DND-41 (cell line): ENCODE measurements at places on chromosomes 3 and 15.

DNA sequence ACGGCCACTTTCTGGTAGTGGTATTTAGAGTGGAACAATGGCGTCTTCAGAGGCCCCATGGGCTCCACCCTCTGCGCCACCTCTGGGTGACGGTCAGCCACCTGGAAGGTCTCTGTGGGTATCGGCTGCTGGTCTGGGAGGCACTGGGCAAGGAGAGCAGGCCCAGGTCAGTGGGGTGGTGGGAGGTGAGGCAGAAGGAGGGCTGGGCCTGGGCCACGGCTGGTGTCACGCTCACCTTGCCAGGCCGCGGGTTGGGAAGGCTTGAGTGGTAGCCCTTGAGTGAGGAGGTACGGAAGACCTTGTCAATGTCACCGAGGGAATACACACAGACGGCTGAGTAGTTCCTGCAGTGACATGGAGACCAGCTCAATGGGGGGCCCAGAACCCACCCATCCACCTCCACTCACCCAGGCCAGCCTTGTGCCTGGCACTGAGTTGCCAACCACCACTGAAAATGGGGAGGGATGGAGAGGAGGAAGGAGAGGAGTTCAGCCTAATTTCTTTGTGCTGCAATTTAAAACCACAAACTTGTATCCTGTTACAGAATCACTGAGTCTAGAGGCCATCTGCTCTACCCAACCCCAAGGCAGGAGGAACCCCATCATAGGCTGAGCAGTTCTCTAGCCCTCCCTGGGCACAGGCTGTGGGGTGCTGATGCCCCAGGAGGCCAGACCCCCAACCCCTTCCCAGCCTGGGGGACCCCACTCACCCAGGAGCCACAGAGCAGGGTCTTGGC is 19.0 kb downstream of the SEMA7A start:
- DNase-seq: no peak
- no peak overlapping the region for H3K4me3 ChIP-seq
- H3K36me3 ChIP-seq: peaks cover 68% of the 10 kb centered on the region
- peaks cover 17% of the 10 kb centered on the region for H3K4me1 ChIP-seq

GRCh38 chr3:119662604-119663373 is 2.4 kb upstream of the POPDC2 start:
- H3K36me3 ChIP-seq: peaks cover 4% of the 10 kb centered on the region; the same call in 1 of the 2 replicates
- H3K4me1 ChIP-seq: no peaks in the 10 kb centered on the region
- DNase-seq: no peak
- H3K27me3 ChIP-seq: no peaks in the 10 kb centered on the region

GRCh38 chr3:127206154-127206553 is 13.2 kb downstream of the PRR23E start:
- no peak overlapping the region for H3K4me3 ChIP-seq
- H3K27me3 ChIP-seq: no peaks in the 10 kb centered on the region
- H3K36me3 ChIP-seq: no peaks in the 10 kb centered on the region
- no peak overlapping the region for H3K27ac ChIP-seq

- H3K27me3 ChIP-seq: no peaks in the 10 kb centered on the region
- H3K4me3 ChIP-seq: no peak overlapping the region
- peaks cover 27% of the 10 kb centered on the region for H3K4me1 ChIP-seq
Observed at GRCh38 chr3:154970797-154971196, 109.3 kb upstream of the MME start.

DNA sequence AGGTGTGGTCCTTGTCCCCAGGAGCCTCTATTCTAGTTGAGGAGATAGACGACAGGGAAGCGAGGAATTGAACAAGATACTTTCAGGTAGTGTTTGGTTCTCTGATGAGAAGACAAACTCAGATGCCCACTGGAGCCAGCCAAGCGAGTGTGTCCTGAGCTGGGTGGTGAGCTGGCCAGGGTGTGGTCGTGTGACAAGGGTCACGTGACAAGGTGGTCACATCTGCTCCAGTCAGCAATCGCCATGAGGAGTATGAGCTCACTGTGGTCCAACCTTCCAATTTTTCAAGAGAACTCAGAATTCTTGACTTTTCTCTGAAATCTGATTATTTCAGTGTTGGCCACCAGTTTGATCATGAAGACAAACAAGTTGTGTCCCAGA is 39.5 kb downstream of the SLC6A6 start:
- H3K36me3 ChIP-seq: peaks cover 27% of the 10 kb centered on the region
- DNase-seq: no peak
- H3K4me1 ChIP-seq: no peaks in the 10 kb centered on the region
- H3K27ac ChIP-seq: no peak overlapping the region
- H3K27me3 ChIP-seq: no peaks in the 10 kb centered on the region

DNA sequence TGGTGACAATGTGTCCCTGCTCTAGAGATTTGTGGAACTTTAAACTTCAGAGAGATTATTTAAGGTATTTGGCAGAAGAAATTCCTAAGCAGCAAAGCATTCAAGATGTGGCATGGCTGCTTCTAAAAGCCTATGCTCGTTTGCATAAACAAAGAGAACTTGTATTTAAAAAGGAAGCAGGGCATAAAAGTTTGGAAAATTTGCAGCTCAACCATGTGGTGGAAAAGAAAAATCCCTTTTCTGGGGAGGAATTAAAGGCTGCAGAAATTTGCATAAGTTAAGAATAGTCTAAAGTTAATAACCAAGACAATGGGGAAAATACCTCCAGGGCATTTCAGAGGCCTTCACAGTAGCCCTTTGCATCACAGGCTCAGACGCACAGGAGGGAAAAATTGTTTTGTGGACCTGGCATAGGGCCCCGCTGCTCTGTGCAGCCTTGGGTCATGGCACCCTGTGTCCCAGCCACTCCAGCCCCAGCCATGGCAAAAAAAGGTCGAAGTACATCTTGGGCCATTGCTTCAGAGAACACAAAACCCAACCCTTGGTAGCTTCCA is 1109.1 kb downstream of the OTOL1 start:
- DNase-seq: no peak
- H3K4me1 ChIP-seq: peaks cover 22% of the 10 kb centered on the region
- H3K27ac ChIP-seq: peak overlapping the region; percentile 30
- no peak overlapping the region for H3K4me3 ChIP-seq

DNA sequence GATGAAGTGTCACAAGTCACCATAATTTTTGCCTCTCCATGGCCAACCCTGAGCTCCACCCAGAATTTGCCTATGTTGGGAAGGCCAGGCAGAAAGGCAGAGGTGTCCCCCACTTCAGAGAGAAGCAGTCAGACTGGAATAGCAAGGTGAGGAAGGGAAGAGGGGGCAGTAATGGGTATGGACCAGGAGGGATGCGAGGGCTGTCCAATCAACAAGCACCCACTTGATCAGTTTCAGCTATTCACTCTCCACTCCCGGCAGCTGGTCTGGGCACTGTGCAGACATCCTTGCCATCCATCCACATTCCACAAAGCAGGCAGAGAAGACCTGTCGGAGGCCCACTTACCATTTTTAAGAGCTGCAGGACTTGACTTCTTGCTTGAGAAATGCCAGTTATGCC is 43.5 kb upstream of the CTNNB1 start:
- H3K27me3 ChIP-seq: peaks cover 8% of the 10 kb centered on the region
- no peaks in the 10 kb centered on the region for H3K4me1 ChIP-seq
- no peaks in the 10 kb centered on the region for H3K36me3 ChIP-seq
- H3K4me3 ChIP-seq: no peak overlapping the region
- DNase-seq: no peak
- no peak overlapping the region for H3K27ac ChIP-seq

GRCh38 chr15:38746211-38746610 is 181.6 kb upstream of the RASGRP1 start:
- no peak for DNase-seq
- H3K4me3 ChIP-seq: no peak overlapping the region
- no peaks in the 10 kb centered on the region for H3K27me3 ChIP-seq
- no peaks in the 10 kb centered on the region for H3K36me3 ChIP-seq

- no peak overlapping the region for H3K27ac ChIP-seq
- H3K4me3 ChIP-seq: no peak overlapping the region
- no peak for DNase-seq
- H3K27me3 ChIP-seq: peaks cover 11% of the 10 kb centered on the region
- H3K4me1 ChIP-seq: no peaks in the 10 kb centered on the region
- H3K36me3 ChIP-seq: no peaks in the 10 kb centered on the region
Observed at GRCh38 chr15:65993762-65994161, 124.5 kb downstream of the RAB11A start.

DNA sequence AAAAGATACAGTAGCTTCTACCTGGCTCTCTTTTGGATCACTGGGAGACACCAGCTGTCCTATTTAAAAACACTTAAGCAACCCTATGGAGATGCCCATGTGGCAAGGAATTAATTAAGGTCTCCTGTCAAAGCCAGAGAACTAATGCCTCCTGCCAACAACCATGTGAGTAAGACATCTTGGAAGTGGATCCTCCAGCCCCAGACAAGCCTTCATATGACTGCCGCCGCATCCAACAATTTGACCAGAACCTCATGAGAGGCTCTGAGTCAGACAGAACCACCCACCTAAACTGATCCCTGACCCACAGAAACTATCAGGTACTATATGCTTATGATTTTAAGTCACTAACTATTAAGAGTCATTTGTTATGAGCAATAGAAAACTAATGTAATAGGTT is 22.3 kb downstream of the IFT80 start:
- no peak overlapping the region for H3K27ac ChIP-seq
- H3K4me3 ChIP-seq: no peak overlapping the region
- H3K4me1 ChIP-seq: no peaks in the 10 kb centered on the region
- H3K27me3 ChIP-seq: no peaks in the 10 kb centered on the region
- no peak for DNase-seq
- H3K36me3 ChIP-seq: peaks cover 41% of the 10 kb centered on the region

- no peak overlapping the region for H3K4me3 ChIP-seq
- DNase-seq: no peak
- no peaks in the 10 kb centered on the region for H3K27me3 ChIP-seq
Observed at GRCh38 chr3:30655187-30655812, 48.9 kb downstream of the TGFBR2 start.

DNA sequence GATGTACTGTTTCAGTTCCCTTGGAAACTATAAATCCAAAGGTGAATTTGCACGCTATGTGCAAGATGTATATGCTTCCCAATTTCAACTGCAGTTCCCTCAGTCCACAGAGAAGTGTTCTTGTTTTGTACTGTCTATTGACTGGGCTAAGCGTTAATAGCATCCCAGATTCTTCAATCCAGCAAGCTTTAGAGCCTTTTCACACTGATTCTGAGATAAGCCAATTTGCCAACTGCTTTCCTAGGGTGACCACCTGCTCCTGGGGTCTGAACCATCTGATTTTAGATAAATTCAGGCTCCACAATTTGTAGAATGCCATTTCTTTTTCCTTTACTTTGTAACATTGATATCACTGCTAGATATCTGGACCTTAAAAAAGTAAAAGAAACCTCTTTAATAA is 340.1 kb downstream of the PTPRG start:
- no peak overlapping the region for H3K4me3 ChIP-seq
- no peaks in the 10 kb centered on the region for H3K4me1 ChIP-seq
- no peaks in the 10 kb centered on the region for H3K27me3 ChIP-seq
- DNase-seq: no peak
- no peak overlapping the region for H3K27ac ChIP-seq

DNA sequence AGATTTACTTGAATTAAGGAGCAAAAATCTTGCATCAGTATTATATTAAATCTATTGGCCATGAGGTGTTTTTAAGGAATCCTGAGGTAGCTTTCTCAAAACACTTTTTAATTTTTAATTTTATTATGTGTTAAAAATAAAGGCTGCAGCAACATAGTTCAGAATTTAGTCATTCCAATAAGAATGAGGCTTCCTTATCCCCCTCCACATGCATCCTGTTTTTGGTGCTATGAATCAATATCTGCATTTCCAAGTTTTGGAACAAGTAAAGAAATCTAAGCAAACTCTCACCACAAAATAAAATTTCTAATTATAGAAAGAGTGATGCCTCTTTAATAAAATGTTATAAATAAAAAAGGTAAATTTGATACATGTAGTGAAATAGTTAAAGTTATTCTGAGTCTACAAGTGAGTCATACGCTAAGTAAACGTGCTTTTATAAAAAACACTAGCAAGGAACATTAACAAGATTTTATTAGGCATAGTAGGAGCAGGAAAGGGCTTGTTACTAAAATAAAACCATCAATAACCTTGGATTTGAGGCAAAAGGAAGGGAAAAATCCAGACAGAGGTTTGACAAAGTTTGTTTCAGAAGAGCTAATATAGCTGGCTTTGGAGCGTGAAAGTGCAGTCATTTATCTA is 1218.0 kb downstream of the NSUN3 start:
- no peaks in the 10 kb centered on the region for H3K27me3 ChIP-seq
- no peak overlapping the region for H3K27ac ChIP-seq
- no peaks in the 10 kb centered on the region for H3K4me1 ChIP-seq
- no peak overlapping the region for H3K4me3 ChIP-seq
- no peaks in the 10 kb centered on the region for H3K36me3 ChIP-seq

- H3K4me3 ChIP-seq: no peak overlapping the region
- no peaks in the 10 kb centered on the region for H3K27me3 ChIP-seq
- H3K4me1 ChIP-seq: no peaks in the 10 kb centered on the region
- DNase-seq: no peak
- H3K36me3 ChIP-seq: no peaks in the 10 kb centered on the region
Observed at GRCh38 chr3:159824333-159824732, 164.3 kb upstream of the IL12A start.

GRCh38 chr3:155283092-155284056 is 10.1 kb downstream of the STRIT1 start:
- no peak for DNase-seq
- H3K27ac ChIP-seq: peak overlapping the region; percentile 67; the same call in 1 of the 2 replicates
- H3K4me3 ChIP-seq: no peak overlapping the region
- no peaks in the 10 kb centered on the region for H3K36me3 ChIP-seq

DNA sequence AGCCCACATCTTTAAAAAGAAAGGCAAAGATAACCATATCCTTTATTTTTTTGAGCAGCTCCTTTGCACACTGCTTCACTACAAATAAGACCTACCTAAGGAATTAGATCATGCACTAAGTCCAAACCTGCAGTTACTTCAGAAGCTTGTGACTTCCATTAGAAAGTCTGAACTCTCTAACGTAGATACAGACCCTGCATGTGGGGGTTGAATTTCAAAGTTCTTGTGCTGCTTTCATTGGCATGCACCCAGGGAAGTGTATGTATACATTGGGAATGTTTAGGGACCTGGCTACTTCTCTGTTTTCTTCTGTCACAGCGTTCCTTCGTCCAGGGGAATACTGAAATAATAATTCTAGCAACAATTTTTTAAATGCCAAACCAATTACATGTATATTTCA is 185.2 kb upstream of the IL12A start:
- no peak overlapping the region for H3K4me3 ChIP-seq
- no peaks in the 10 kb centered on the region for H3K4me1 ChIP-seq
- no peaks in the 10 kb centered on the region for H3K36me3 ChIP-seq
- H3K27me3 ChIP-seq: peaks cover 3% of the 10 kb centered on the region

GRCh38 chr3:172347895-172348679 is 100.2 kb downstream of the GHSR start:
- H3K4me1 ChIP-seq: peaks cover 14% of the 10 kb centered on the region
- peaks cover 4% of the 10 kb centered on the region; the same call in 1 of the 2 replicates for H3K36me3 ChIP-seq
- no peak overlapping the region for H3K4me3 ChIP-seq
- DNase-seq: no peak
- no peaks in the 10 kb centered on the region for H3K27me3 ChIP-seq

DNA sequence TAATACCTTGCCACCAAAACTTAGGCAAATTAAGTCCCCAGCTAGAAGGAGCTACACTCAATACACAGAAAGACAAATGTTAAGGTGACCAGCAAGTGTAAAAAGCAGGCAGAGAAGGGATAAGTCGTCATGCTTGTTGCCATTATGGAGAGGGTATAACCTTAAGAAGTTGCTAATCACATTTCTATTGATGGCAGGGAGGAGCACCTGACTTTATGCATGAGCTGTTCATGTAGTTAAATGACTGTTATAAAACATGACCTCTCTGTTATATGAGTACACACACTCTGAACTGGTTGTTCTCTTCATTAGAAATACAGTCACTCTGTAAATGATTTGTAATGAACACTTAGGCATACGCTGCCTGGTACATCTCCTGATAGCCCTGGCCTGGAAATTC is 6.6 kb upstream of the CCNL1 start:
- no peaks in the 10 kb centered on the region for H3K36me3 ChIP-seq
- H3K27ac ChIP-seq: no peak overlapping the region
- no peak overlapping the region for H3K4me3 ChIP-seq
- no peaks in the 10 kb centered on the region for H3K4me1 ChIP-seq
